ENCODE measurements at places on chromosomes 11 and 22.

GRCh38 chr11:10390375-10390774, 64.7 kb upstream of the AMPD3 start:
- DNase-seq: no peak

DNA sequence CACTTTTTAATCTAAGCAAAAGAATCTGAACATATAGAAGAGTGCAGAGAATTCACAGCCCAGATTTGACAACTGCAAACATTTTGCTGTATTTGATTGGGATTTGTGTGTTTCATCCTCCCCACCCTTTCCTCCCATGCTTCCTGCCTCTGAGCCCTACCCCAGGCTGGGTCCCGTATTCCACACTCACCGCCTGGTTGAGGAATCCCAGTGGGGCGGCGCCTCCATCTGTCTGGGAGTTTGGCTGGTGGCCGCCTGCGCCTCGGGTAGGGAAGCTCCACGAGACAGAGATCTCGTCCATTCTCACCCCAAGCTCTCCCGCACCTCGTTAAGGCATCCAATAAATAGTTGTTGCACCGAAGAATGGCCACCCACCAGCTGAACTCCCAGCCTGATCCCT, 105.9 kb upstream of the SLC22A12 start:
- no peak for DNase-seq

DNA sequence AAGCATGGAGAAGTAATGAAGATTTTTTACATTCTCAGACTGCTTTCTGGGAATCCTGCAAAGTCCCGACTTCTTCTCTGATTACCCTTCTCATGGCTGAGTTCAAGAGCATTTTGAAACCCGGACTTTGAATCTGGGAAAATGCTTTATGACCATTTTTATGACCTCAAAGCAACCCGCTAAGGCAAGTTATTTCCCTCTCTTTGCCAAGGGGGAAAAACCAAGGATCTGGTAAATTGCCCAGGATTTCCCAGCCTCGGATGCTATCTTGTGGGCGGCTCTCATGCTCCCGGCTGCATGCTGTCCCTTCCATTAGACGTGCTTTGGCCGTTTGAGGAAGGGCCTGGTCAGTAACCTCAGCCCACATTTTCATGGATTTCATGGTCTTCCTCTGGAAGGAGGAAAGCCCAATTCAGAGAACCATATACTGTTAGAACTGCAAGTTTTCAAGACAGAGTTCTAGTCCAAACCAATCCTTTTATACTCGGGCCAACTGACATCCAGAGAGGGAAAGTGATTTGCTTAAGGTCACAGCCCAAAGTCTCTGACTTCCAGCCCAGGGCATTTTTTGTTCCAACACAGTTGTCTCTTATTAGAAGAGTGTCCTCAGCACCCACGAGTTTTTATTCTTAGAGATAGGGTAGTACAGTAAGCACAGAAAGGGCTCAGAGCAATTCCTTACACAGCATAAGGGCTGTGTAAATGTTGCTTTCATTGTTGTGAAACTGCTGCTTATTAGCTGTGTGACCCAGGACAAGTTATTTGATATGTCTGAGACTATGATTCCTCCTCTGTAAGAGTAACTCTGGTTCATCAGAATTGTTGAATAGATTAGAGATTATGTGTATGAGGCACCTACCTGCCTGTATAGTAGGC, 77.4 kb downstream of the NAV2 start:
- no peak for DNase-seq

- DNase-seq: no peak
These were observed 219.3 kb upstream of the SNX19 start for GRCh38 chr11:131135611-131136010.

DNA sequence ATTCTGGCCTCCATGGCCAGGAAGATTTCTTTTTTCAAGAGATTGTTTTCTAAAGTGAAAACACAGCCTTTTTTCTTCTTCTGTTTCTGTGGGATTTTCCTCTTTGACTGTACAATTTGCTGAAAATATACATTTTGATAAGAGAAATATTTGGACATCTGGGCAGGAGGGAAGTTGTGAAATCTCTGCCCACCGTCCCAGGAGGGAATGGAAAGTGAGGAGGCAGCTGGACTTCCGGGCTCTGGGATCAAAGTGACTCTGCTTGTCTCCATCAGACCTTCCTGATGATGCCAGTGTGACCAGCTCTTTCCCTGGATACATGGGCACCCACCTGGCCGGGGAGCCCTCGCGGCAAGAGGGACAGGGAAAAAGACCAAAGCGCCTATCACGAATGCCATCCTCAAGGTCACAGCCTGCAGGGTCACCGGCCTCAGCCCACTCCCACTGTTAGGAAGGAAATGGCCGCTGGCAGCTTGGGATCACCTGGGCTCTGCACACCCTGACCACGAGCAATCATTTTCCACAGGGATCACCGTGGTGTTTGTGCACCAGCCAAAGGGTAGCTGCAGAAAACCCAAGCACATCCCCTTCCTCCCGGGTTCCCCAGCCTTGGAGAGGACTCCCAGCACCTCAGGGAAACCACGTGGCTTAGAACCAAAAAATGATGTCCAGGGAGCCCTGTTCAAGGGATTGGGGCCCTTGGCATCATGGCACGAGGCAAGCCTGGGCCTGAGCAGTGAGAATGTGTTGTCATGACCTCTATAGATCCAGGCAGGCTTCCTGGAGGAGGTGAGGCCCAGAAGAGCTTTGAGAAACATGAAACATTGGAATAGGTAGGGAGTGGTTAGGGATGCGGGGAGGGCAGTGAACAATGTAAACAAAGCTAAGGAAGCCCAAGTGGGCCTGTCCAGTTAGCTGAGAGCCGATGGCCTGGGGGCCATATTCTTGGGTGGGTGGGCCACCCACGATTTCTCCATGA, 29.1 kb upstream of the CCND1 start:
- no peak for DNase-seq

GRCh38 chr11:95157824-95158223, 68.2 kb downstream of the ENDOD1 start:
- DNase-seq: no peak

- DNase-seq: peak; percentile 18
These were observed 15.4 kb downstream of the SLC3A2 start for GRCh38 chr11:62896049-62896448.

GRCh38 chr11:46675288-46675851, 25.0 kb downstream of the ARHGAP1 start:
- DNase-seq: peak; percentile 72

GRCh38 chr22:38614332-38615063, 41.7 kb downstream of the FAM227A start:
- no peak for DNase-seq

GRCh38 chr22:31550871-31551370, 54.6 kb downstream of the SFI1 start:
- DNase-seq: no peak

DNA sequence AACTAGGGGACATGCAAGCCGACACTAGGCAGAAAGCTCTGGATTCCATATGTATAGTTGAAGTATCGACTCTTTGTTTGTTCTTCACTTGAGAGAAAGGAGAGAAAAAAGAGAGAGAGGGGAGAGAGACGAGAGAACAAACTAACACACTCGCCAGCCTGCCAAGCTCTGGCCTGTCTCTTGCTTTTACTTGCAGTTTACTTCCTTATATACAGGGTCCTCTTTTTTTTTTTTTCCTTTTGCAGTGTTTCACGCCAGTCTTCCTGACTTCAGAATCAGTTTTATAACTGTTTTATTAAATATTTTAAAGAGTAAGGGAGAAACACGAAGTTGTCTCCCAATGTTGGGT, 19.9 kb downstream of the TEAD1 start:
- DNase-seq: peak; percentile 69

- no peak for DNase-seq
These were observed 23.0 kb upstream of the ME3 start for GRCh38 chr11:86695373-86695772.

DNA sequence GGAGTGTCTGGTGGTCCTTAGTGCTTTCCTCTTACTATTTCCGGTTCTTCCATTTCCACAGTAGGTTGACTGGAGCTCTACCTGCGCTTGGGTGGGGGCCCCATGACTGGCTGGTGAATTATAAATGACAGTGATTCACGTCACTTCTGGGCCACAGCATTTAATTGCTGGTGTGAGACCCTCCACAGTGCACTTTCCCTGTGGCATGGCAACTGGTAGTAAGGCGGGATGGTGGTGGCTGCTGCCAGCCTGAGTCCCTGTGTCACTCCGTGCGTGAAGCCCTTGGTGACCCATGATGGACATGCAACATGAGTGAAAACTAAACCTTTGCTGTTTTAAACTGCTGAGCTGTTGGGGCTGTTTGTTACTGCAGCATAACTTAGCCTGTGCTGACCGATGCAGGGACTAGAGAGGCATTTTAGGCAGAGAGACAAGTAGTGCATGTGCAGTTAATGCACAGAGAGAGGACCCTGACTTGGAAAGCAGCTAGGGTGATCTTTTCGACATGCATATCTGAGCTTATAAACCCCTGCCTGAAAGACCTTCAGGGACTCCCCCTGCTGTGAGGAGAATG, 3.1 kb downstream of the PRDM11 start:
- DNase-seq: no peak

DNA sequence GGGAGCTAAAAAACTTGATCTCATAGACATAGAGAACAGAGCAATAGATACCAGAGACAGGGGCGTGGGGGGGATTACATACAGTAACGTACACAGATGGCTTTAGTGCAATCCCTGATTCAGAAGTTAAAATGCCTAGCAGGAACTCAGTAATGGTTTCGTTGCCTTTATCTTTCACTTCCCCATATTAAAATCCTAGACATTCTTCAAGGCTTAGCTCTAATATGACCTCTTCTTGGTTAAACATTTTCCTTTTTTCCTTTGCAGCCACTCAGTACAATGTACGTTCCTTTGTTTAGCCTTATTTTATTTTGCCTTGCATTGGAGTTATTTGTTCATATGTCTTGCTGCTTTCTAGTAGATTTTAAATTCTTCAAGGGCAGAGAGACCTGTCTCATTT, 104.9 kb downstream of the C11orf87 start:
- no peak for DNase-seq

DNA sequence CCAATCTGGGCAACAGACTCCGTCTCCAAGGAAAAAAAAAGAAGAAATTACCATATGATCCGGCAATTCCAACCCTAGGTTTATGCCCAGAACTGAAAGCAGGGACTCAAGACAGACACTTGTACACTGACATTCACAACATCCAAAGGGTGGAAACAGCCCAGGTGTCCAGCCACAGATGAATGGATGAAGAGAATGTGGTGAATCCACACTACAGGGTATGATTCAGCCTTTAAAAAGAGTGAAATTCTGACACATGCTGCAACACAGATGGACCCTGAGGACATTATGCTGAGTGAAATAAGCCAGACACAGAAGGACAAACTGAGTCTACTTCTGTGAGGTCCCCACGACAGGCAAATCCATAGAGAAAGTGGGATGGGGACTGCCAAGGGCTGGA, 43.9 kb downstream of the SGSM3 start:
- no peak for DNase-seq

DNA sequence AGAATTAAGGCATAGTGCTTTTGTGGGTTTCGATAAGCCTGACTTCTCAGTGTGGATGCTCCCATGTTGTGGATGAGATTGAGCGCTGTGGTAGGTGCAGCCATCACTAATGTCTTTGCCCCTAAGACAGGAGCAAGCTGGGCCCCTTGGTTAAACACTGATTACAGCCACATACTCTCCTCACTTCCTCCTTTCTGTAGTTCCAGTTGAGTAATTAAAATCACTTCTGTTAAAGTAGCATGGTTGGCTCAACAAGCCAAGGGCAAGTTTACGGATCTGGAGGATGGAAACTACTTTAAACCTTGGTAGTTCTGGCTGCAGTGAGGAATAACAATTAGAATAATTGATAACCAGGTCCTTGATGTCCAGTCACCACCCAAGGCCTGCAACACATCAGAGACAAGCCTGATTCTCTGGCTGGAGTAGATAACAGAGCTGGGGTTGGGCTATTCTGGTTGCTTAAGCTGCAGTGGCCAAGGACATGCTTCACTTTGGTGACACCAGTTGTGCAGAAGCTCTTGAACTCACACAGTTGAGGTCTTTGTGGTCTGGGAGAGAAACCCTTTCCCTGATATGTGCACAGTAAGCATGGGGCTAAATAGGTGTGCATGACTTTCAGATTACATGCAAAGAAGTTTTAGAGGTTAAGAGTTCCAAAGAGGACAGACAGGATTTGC, 81.3 kb downstream of the KIRREL3 start:
- no peak for DNase-seq

GRCh38 chr11:40321537-40321936, 1137.9 kb downstream of the LRRC4C start:
- no peak for DNase-seq

GRCh38 chr11:120392314-120392713, 56.1 kb downstream of the ARHGEF12 start:
- DNase-seq: no peak

- no peak for DNase-seq
These were observed 24.0 kb downstream of the LMO1 start for GRCh38 chr11:8239536-8240228.

- DNase-seq: peak; percentile 43
These were observed 22.7 kb upstream of the GRAMD1B start for GRCh38 chr11:123407130-123407995.

DNA sequence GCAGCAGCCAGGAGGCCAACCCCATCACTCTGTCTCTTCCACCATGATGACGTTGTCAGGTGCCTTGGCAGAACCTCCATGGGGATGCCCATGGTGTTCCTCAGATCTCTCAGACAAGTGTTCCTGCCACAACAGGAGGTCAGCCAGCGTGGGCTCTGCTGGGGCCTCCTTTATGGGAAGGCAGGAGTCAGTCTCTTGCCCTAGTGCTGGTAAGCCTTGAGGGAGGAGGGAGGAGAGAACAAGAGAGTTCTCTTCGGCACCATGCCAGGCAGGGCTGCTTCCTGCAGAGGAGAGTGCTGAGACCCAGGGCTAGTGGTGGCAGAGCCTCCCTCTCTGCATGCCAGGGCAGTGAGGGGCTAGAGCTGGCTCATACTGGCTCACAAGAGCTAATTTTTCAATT, 32.5 kb downstream of the GNAZ start:
- no peak for DNase-seq

DNA sequence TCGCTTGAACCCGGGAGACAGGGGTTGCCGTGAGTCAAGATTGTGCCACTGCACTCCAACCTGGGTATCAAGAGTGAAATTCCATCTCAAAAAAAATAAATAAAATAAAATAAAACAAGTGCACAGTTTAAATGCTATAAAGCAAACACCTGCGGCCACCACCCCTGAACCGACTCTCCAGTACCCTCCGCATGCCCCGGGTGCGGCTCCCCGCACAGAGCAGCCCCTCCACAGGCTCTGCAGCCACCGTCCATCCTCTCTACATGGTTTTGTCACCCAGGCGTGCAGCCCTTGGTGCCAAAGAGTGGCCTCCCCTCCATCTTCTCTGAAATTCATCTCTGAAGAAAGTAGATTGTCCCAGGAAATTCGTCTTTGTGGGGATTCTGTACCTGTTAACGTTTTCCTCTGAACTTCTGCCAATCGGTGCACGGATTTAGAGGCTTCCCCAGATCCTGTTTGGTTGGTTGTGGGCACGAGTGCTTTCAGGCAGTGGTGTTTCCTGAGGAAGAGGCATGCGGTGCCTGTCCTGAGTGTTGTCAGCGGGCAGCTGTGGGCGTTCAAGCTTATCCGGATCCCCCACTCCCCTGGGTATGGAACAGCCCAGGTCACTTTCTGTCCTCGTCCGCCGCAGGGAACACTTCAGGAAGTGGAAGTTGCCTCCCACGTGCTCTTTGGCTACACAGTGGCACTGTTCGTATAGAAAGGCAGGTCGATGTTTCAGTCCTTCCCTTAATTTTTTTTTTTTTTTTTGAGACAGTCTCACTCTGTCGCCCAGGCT, 4.1 kb downstream of the MIOX start:
- no peak for DNase-seq

GRCh38 chr11:117720061-117720511, 76.9 kb downstream of the DSCAML1 start:
- no peak for DNase-seq

GRCh38 chr11:45089676-45090499, 56.6 kb upstream of the PRDM11 start:
- DNase-seq: no peak

GRCh38 chr22:46993633-46994032, 231.2 kb downstream of the TBC1D22A start:
- no peak for DNase-seq

Measured in midbrain (tissue), 1 donor.